ENCODE measurements at places on chromosomes 16 and 17. TPM values are rescaled to one million over a fixed set of nuclear protein-coding genes. Genes with fewer than 3 reads are reported as not detected.

KRTAP3-2 gene
- total RNA-seq, result not detected

PPY gene
- total RNA-seq, result not detected

WNK4 gene
- 1.9 TPM for total RNA-seq

CD300LB gene
- total RNA-seq, result not detected

Measured in endothelial cell of umbilical vein (primary cell).